ENCODE measurements at places on chromosomes 13 and 19.

DNA sequence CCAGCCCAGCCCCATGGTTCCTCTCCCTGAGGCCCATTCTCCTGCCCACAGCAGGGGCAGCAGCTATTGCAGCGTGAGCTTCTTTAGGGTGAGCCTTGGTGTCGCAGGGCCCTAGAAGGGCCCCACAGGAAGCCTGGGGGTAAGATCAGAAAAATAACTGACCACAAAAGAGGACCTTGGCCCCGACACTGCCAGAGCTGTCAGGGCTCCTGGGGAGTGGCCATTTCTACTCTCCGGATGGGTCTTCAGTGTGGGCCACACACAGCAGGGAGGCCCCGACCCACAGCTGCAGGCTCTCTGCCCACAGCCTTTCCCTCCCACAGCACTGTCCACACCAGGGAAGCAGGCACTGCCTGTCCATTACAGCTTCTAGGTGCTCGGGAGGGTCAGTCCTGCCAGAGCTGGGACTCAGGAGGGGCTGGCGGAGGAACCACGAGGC is 3.5 kb upstream of the SIGLEC8 start:
- no peak for DNase-seq

- DNase-seq: no peak
Measured at GRCh38 chr19:14343286-14343685, 38.0 kb upstream of the ADGRE5 start.

- no peak for DNase-seq
Measured at GRCh38 chr19:1935484-1936208, 5.3 kb upstream of the CSNK1G2 start.

DNA sequence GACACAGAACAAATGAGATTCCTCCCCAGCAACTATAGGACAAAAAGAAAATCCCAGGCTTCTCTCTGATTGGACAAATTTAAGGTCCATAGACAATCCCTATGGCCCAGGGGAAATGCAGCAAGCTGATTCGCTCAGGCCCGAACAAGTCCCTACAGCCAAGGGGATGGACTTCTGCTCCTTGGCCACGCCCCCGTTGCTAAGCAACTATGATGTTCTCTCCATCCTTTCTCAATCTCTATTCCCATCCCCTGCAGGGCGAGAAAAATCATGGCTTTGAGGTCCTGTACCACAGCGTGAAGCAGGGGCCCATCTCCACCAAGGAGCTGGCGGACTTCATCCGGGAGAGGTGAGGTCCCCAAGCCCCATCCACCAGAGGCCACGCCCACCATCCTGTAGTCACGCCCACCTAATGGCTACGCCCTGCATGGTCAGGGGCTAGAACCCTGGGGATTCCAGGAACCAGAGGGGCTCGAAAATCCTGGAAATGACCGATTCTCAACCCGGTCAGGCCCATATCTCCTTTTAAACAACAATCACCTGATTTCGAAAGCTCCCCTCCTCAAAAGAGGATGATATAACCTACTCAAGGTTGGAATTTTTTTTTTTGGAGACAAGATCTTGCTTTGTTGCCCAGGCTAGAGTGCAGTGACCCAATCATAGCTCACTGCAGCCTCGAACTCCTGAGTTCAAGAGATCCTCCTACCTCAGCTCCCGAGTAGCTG is 11.4 kb downstream of the FCHO1 start:
- no peak for DNase-seq

DNA sequence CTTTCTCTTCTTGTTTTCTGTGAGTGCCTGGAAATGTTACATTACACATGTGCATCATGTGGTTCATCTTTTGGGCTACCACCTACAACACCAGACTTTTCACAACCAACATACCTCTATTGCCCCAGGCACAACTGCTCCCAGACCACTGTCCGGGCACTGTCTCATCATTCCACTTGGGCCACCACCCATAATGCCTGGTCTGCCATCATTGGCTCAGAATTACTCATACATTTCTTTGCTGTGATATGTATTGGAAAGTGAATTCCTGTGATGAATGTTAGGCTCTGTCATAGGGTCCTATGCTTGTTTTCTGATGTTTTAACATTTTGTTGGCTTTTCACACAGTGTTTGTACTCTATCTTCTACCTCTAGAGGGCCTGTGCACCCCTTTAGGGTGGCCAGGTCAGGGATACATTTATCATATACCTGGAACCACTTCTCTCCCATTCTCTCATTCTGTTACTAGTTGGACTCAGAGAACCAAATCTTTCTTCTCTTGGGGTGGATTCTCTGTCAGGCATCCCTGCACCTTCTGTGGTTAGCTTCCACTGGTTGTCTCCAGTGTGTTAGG is 172.8 kb downstream of the NHLRC3 start:
- no peak for DNase-seq

- no peak for DNase-seq
Measured at GRCh38 chr13:44819245-44819644, 170.0 kb downstream of the NUFIP1 start.

DNA sequence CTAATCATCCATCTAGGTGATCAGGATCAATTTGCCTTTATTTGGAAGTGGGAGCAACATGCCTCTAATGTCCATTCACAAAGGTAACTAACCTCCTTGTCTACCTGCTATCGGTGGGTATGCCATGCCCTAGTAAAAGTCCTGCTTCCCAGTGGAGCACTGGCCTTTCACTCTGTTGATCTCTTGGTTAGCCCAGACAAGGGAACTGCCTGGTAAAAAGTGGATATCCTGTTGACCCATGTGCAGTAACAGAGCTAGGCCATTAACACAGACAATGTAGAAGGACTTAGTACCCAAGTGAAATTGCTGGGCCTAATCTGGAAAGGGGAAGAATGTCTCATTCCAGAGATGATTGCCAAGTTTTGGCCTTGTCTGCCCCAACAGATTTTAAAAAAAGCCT is 171.5 kb upstream of the CSNK1A1L start:
- DNase-seq: no peak

DNA sequence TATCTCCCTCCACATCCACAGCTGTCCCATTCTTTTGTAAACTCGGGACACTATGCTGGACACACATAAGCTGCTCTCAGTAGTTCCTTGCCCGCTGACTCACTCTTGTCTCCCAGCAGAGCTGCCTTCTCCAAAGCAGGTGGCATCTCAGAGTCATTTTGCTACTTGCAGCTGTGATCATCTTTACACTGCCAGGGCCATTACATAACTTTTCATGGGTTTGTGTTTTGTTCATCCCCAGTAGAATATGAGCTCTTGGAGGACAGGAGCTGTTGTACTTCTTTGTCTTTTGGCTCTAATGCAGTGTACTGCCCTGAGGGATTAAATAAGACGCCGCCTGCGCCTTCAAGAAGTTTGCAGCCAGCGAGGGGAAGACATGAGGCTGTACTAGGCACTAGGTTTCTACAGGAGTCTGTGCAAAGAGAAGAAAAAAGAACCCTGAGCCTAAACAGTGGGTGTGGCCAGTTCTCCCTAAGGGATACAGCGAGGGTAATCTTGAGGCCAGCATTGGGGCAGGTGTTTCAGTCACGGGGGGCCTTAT is 40.8 kb upstream of the GPR183 start:
- no peak for DNase-seq

DNA sequence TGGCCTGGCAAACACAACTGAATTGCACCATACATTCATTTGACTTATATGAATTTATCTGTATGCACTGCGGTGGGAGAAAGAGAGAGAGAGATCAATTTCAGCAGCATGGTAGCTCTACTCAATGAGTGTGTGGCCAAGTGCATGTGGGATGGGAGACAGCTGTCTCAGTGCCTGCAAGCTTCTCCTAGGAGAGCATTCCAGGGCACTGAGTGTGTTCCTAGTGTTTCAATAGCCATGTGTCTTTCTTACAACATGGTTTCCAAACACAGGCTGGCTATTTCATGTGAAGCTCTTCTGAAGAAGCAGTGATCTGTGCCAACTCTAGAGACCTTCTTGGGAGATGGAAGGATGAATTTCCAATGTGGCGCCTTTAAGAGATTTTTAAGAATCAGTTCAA is 43.5 kb downstream of the NEK5 start:
- no peak for DNase-seq

- no peak for DNase-seq
Measured at GRCh38 chr13:33260168-33261098, 25.1 kb downstream of the STARD13 start.

- DNase-seq: no peak
Measured at GRCh38 chr19:8355631-8356402, 8.1 kb upstream of the ANGPTL4 start.

DNA sequence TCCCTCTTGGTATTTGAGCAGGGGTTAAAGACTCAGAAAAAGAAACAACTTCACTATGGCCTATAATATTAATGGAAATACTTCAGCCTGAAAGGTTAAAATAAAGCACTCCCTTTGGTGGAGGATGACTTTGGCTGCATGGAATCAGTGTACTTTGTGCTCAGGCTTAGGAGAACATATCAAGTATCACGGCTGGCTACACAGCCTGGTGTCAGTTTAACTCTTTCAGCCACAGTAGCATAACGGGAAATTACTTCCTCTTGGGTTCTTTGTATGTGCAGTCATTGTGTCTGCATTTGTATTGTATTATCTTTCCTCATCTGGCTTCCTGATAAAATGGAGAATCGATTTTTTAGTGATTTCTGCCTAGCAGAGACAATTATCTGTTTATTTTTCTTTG is 239.0 kb downstream of the GGACT start:
- DNase-seq: no peak

GRCh38 chr13:30398601-30399072 is 23.7 kb upstream of the UBE2L5 start:
- no peak for DNase-seq

GRCh38 chr13:113126265-113127150 is 3.9 kb downstream of the F10 start:
- no peak for DNase-seq

- peak; percentile 84 for DNase-seq
Measured at GRCh38 chr19:7636691-7637373, at the start of gene STXBP2. TSS of gene STXBP2 (plus strand) at chr19:7637110. CDS start at chr19:7637150, 40 bp downstream.

GRCh38 chr13:94433055-94433961 is 46.2 kb downstream of the DCT start:
- DNase-seq: no peak

GRCh38 chr19:12779162-12779993 is 4.0 kb upstream of the HOOK2 start:
- no peak for DNase-seq

DNA sequence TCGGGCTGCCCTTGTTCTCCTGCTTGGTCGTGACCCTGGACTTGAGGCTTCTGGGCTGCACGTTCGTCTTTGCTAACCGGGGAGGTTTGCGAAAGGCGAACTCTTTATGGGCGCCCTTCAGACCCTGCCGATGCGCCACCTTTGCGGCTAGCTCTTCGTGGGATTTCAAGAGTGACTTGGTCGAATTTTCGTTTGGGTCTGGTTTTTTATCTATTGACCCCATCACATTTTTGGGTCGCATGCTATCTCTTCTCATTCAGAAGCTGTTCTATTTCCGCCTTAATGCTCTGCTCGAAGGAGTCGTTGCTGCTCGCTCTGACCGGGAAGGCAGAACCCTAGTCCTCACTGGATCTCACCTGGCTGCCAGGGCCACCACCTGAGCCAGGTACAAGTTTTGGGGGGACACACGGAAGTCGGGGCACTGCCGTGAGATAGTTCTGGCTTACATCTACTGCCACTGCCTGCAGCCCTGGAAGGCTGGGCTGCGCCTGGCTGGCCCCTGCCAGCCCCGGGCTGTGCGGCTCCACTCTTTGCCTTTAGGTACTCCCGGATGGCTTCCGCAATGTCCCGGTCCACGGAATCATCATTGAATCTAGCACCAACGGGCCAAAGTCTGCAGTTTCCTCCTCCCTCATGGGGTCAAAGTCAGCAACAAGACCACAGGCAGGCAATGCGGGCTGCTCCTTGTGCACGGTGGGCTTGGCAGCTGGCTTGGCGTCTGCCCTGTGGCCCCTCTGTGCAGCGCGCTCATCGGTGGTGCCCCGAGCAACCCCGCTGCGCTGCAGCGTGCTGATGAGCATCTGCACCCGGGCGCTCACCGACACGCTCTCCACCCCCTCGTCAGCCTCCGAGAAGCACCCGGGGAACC is 16.2 kb downstream of the RB1 start:
- DNase-seq: no peak

DNA sequence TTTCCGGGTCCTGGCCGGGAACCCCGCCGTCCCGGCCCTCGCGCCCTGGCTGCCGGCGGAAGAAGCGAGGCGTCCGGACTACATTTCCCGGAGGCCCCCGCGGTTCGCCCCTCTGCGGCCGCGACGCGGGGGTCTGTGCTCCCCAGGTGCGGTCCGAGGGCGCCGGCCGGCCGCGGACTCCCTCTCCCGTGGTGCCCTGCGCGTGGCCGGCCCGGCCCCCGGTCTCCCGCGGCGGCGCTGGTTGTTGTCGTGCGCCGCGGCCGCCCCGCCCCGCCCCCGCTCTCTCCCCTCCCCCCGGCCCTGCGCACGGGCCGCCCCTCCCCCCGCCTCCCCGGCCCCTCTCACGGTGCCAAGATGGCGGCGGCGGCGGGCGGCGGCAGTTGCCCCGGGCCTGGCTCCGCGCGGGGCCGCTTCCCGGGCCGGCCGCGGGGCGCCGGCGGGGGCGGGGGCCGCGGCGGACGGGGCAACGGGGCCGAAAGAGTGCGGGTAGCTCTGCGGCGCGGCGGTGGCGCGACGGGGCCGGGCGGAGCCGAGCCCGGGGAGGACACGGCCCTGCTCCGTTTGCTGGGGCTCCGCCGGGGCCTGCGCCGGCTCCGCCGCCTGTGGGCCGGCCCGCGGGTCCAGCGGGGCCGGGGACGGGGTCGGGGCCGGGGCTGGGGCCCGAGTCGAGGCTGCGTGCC is at the start of gene KMT2B:
Gene KMT2B (plus strand): TSS at position 339 of the 680 bp plus-strand sequence. CDS start 16 bp downstream, at position 355.
- DNase-seq: no peak

GRCh38 chr13:67069117-67069767 is 160.9 kb downstream of the PCDH9 start:
- DNase-seq: no peak

DNA sequence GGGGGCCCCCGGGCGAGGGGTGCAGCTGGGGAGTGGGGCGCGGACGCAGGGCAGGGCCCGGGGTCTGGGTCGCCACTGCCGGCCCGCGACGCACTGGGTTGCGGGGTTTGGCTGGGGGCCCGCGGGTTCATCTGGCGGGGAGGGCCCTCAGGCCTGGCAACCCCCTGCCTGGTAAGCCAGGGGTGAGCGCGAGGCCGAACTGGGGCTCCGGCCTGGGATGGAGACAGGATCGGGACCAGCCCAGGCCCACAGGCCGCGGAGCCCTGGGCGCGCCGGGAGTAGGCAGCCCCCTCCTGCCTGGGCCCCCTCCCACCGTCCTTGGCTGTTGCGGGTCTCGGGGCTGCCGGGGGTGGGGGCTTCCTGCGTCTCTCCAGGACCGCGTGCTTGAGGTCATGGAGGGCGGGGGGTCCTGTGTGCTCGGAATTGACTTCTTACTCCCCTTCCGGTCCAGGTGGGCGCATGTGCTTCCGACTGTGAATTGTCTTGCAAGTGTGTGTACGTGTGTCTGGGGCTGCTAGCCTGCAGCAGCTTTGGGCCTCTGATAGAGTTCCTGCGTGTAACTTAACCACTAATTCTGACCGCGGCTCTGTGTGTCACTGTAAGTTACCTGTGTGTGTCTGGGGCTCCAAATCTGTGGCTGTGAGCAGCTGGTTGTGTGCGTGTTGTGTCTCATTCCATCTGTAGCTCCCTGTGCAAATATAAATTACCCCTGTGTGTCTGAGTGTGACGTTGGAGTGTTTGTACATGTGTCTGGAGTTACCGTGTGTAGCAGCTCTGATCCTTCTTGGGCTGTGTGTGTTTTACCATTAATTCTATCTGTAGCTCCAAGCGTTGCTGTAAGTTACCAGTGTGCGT is 751 bp downstream of the GRAMD1A start:
- peak; percentile 49 for DNase-seq

Measured in stimulated activated CD4-positive, alpha-beta T cell treated with anti-CD3 and anti-CD28 coated beads, Interleukin-15, amount 100 ng/mL, for 48 hours (primary cell).